ENCODE measurements at places on chromosomes 2 and 18. TPM values are rescaled to one million over a fixed set of nuclear protein-coding genes. Genes with fewer than 3 reads are reported as not detected.
A peak's percentile ranks its signal among the peaks of the same experiment; 100 is the strongest.

GRCh38 chr2:166388481-166389070, 12.8 kb upstream of the SCN9A start:
- DNase-seq = peak; percentile 7

DNA sequence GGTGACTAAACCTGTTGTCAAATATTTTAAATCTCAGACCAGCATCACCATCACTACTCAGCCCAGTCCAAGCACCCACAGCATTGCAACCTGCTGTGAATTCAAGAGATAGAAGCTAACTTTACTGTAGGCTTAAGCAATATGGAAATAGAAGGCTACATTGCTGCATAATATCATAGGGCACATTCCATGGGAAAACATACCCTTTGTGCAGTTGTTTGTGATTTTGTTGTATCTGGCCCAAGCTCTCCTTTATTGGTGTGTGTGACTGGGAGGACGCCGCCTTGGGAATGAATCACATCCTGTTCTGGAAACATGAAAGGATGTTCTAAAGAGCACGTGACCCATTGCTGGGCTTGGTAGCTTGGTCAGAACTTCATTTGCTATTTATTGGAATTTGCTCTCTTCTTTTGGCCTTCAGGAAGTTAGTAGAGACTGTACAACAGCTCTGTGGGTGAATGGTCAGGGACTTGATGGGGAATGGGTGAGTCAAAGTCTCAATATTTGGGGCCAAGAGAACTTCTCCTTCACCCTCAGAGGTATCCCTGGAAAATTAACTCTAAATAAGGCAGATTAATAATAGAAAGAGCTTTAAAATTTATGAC, 106.8 kb upstream of the SERPINE2 start:
- peak; percentile 91 for DNase-seq

DNA sequence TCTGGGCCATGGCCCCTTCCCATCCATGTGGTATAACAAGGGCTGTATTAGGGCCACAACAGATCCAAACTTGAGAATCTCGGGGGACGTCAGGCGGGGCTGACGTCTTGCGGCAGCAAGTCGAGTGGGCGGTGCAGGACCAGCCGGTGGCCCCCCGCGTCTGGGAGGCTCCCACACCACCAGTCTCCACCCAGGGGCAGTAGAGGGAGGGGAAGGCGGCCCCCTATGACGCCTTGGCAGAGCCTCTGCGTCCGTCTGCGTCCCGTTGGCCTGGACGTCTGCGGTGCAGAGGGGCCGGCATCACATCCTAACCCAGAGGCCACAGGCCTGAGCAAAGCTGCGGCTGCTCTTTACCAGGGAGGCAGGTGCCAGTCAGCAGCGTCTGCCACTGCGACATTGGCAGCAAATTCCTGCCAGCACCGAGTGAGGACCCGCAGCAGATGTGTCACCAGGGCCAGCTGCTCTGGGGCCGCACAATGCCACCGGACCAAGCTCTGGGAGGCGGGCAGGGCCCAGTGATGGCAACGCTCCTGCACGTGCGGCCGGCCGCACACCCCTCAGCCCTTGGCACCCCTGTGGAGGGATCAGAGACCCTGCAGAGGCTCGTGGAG, 73.8 kb downstream of the KCNG2 start:
- no peak for DNase-seq

DNA sequence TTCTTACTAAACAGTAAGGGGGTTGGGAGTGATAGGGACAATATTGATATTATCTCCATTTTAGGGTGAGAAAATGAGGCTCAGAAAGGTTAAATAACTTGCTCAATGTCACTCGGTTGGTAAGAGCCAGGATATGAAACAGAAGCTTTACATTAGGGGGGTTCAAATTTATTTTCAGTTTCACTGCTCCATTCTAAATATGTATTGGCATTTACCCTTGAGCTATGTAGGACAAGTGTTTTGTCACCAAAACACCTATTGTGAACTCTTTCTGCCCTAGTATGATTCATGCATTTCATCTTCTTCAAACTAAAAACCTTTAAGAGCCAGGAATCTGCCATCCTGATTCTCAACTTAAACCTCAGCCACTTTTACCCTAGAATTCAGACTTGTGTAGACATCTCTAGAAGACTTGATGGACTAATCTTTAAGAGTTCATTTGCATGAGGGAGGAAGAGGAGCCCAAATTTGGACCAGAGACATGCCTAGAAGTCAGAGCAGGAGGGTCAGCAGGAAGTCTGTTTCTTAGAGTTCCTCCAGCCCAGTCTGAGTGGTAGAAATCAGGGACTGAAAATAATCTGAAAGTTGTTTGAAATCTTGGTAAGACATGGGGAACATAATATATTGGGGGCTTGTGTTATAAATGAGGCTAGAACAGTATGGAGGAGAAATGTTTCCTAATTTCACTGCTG, 129.4 kb upstream of the ATP5MC3 start:
- DNase-seq = no peak

GRCh38 chr2:162706770-162707169, 131.8 kb downstream of the KCNH7 start:
- no peak for DNase-seq

DNA sequence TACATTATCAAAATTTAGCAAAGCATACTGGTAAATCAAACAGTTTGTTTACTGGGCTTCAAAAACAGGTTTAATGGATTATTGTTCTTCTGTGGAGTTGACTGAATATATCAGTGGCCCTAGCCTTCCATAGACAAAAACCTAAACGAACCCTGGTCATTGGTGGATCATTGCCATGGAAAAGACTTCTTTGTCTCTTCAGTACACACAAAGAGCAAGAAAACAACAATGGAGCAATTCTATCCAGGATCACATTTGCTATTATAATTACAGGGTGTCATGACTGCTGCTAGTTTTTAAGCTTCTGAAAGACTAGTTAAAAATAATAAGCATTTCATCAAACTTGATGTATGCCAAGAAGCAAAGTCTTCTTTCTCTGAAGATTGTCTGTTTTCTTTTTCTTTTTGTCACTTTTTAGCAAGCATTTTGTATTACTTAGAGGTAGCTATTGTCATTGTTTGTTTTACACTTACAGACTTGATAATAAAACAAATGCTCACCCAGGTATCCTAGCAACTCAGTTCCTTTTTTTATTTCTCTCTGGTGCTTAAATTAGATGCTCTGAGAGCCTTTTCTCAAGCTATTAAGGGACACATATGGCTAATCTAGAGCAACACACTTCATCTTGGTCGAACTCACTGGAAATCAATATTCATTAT, 1228.7 kb upstream of the DDX18 start:
- no peak for DNase-seq

DNA sequence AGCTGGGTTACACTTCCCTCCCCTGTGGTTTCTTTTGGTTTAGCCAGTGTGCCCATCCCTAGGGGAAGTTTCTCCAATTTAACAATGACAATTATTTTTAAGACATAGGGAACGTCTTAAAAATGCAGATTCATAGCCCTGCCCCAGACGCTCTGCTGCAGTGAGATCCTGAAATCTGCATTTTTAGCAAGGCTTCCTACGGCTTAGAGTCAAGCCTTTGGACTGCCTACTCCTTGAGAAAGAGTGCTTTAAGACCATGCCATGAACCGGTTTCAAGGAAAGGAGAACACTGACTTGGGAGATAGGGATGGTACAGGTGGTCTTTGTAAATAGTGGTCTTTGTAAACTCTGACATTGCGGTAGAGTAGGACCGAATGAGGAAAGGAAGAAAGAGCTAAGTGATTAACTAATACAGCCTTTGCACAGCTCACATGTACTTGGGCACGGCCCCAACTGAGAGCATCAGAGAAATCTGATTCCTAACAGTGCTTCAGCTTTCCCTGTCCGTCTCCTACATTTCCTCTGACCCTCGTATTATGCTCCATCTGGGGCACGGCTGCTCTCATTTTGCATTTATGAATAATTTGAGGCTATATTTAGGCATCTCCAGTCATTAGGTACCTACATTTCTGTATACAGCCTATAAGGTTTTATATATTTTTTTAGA, 217.6 kb upstream of the TANK start:
- peak; percentile 33 for DNase-seq

DNA sequence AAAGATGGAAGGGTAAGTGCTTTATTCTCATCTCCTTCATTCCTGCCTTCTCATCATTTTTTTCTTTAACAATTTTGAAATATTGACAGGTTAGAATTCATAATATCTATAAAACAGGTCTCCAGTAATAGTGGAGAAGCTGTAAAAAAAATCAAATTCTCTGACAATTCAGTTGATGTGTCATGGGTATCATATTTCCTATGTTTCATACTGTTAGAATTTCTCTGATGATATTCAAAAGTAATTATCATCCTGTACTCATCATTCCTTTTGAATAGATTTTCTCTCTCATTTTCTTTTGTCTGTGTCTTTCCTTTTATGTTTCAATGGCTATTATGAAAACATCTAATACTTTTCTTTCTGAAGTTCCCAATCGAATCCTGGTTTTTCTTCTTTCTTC, 97.7 kb downstream of the CPS1 start:
- peak; percentile 29 for DNase-seq

DNA sequence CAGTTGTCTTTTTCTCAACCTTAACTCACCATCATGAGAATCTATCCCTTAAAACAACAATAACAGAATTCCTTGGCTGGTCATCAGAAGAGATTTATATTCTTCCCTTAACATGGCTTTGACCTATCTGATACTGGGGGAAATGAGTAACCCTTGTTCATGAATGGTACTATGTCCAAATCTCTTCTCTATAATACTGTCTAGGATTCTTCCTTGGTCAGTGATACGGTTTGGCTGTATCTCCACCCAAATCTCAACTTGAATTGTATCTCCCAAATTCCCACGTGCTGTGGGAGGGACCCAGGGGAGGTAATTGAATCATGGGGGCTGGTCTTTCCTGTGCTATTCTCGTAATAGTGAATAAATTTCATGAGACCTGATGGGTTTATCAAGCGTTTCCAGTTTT, 282.0 kb upstream of the SIX2 start:
- DNase-seq = peak; percentile 37

- no peak for DNase-seq
These were observed 10.5 kb downstream of the GDF7 start for GRCh38 chr2:20677301-20678085.

GRCh38 chr2:99975386-99975785, 167.0 kb downstream of the AFF3 start:
- DNase-seq = peak; percentile 79

DNA sequence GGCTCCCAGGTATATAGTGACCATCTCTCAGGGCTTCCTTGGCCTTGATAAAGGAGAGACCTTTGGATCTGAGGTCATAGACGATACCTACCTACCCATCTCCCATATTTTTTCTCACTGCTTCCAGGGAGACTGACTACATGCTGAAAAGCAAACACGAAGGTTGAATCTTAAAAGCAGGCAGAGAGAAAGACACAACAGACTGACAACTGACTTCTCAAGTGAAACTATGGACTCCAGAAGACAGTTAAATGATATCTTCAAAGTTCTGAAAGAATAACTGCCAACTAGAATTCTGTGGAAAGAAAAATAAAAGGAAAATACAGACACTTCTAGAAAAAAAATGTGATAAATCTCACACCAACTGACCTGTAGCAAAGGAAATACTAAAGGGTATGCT, 76.5 kb upstream of the HAAO start:
- DNase-seq = no peak

DNA sequence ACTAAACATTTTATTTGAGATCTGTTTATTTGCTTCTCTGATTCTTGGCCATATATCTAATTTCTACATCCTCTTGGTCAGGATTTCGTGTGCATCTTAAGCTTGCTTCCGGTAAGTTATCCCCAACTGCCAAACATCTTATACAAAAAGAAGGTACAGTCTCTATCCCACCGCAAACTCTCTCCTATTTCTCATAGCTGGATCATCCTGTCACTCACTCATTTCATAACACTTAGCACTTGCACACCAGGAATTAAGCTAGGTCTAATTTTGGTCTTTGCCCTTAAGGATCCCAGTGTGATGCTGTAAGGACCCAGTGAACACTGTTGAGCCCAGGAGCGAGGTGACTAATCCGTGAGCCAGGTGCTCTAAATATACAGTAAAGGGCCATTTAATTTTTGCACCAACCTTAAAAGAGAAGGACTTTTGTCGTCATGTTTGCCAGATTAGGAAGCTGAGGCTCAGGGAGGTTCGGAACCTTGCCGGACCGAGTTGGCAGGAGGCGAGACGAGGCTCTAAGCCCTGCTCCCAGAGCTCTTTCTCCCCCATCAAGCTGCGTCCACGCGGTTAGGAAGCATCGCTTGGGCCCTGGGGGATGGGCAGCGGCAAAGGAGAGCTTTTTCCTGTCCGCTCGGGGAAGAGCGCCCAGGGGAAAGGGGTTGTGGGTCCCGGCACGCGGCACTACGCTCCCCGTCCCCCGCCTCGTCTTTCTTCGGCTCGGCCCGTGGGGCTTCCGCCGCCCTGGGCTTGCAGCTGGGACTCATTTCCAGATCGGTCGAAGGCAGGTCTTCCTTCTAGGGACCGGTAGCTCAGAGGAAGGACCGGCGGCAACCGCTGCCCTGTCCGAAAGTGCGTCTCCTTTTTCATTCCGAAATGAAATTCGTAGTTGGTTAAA, 4.1 kb upstream of the ITPRIPL1 start:
- no peak for DNase-seq

GRCh38 chr2:238445409-238446190, 18.9 kb downstream of the ASB1 start:
- no peak for DNase-seq

- no peak for DNase-seq
These were observed 11.9 kb upstream of the TET3 start for GRCh38 chr2:73972846-73973245.

GRCh38 chr2:132646540-132647108, 23.4 kb downstream of the LYPD1 start:
- DNase-seq = no peak

DNA sequence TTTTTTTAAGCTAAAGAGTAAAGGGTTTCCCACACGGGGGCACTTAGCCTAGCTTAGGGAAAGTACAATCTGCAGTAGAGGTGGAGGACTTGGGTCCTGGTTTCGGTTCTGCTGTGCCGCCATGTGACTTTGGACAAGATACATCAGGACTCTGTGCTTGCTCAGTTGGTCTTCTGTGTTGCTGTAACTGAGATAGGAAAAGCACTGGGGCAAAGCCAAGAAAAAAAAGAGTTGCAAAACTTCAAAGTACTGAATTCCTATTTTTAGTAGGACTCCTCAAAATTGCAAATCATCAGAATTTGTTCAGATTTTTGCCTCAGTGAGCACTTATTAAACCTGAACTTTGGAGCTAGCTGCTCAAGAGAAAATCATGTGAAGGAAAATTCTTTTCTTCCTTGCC, 96.3 kb upstream of the STON1 start:
- peak; percentile 23 for DNase-seq

- DNase-seq = no peak
These were observed 78.5 kb downstream of the MAIP1 start for GRCh38 chr2:200033929-200034328.

- DNase-seq = no peak
These were observed 53.1 kb downstream of the OLA1 start for GRCh38 chr2:174195253-174195652.

Gene SERPINB12
- not detected for polyA plus RNA-seq

Gene SERPINB4
- polyA plus RNA-seq = not detected

Gene AGXT
- polyA plus RNA-seq = not detected

Gene SERPINB10
- polyA plus RNA-seq = not detected

Gene REG1B
- not detected for polyA plus RNA-seq

Gene CHST9
- polyA plus RNA-seq = not detected

Gene MRPL19
- 55.2 TPM for polyA plus RNA-seq

Gene LIMS3
- polyA plus RNA-seq = 7.6 TPM

Gene ALLC
- polyA plus RNA-seq = not detected

Measured in GM23248 (cell line).